Fibroblast of skin of back (primary cell): ENCODE measurements at places on chromosomes 5 and 9.
A peak's percentile ranks its signal among the peaks of the same experiment; 100 is the strongest.

DNA sequence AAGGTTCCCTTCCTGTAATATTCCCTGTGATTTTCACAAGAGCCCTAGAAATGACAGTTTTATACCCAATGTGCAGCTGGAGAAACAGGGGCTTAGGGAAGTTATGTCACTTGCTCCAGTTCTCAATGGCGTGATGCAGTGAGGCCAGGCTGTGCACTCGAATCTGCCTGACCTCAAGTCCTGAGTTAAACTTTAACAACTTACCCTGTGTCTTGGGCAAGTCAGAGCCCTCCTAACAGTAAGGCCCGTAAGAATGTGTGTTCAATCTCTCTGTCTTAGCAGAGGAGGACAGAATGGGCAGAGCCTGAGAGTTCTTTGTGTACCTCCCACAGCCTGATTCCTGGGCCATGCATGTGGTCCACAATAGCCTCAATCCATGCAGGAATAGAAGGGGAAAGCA lies 181.1 kb downstream of the TRIM32 start:
- DNase-seq = no peak

GRCh38 chr5:78543916-78544315 lies 104.7 kb downstream of the LHFPL2 start:
- no peak for DNase-seq

- peak; percentile 27 for DNase-seq
Measured at GRCh38 chr9:101445353-101446029, 9.9 kb upstream of the ALDOB start.

DNA sequence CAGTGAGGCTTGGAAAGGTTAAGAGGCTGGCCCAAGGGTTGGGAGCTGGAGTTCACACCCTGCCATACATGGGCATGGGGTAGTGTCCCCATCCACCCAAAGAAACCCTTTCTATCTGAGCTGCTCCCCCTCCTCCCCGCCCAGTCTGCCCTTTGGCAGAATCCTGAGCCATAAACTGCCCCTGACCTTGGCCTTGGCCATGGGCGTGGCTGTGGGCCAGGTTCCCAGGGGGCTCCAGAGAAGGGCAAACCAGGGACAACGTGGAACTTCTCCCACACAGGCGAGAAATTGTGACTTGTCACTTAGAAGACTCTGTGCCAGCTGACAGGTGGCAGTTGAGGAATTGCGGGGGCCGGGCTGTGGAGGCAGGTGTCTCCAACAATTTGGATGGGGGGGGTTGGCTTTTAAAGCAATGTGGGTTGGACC lies 4.8 kb downstream of the FAM78A start:
- DNase-seq = no peak

DNA sequence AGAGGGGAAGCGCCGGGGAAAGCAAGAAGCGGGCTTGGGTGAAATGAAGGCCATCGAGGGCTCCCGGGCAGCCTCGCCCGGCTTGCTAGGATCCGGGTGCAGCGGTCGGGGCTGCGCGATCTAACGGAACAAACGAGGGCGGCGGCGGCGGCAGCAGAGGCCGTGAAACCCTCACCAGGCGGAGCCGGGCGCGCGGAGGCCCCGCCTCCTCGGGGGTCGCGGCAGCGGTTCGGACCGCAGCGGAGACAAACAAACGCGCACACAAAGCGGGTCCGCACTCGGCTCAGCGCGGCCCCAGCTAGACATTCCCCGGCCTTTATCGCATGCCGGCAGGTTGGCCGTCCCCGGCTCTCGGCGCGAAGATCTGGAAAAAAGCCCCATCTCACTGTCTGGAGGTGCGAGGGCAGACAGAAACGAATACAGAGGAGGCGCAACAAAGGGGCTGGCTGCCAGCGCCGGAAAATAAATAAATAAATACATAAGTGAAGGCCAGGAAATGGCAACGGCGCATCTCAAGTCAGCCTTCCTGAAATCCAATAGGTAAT lies 10.5 kb upstream of the TRIM36 start:
- DNase-seq = peak; percentile 18

DNA sequence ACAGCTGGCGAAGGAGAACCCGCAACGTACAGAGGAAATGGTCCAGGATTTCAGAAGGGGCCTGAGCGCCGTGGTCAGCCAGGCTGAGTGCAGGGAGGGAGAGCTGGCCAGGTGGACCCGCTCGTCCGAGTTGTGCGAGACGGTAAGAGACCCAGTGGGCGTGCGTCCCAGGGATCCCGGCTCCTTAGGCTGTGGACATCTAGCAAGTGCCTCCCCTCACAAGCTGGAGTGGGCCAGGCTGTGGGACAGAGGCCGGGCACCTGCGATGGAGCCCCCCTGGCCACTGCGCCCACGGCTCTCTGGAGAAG lies 29.5 kb upstream of the LRRC14B start:
- DNase-seq = no peak

DNA sequence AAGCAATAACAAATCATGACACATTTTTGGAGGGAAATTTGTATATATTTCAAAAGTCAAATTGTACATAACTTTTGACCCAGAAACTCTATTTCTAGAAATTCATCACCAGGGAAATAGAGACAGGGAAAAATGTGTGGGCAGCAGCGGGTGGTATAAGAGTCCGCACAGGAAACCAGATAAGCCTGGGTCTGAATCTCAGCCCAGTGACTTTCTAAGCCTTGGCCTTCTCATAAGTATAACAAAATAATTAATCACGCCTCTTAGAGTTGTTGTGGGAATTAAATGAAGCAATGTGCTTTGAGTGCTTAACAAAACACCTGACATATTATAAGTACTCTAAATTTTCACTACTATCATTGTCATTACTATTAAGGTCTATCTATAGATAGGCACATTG lies 149.2 kb upstream of the DAP start:
- DNase-seq = no peak

DNA sequence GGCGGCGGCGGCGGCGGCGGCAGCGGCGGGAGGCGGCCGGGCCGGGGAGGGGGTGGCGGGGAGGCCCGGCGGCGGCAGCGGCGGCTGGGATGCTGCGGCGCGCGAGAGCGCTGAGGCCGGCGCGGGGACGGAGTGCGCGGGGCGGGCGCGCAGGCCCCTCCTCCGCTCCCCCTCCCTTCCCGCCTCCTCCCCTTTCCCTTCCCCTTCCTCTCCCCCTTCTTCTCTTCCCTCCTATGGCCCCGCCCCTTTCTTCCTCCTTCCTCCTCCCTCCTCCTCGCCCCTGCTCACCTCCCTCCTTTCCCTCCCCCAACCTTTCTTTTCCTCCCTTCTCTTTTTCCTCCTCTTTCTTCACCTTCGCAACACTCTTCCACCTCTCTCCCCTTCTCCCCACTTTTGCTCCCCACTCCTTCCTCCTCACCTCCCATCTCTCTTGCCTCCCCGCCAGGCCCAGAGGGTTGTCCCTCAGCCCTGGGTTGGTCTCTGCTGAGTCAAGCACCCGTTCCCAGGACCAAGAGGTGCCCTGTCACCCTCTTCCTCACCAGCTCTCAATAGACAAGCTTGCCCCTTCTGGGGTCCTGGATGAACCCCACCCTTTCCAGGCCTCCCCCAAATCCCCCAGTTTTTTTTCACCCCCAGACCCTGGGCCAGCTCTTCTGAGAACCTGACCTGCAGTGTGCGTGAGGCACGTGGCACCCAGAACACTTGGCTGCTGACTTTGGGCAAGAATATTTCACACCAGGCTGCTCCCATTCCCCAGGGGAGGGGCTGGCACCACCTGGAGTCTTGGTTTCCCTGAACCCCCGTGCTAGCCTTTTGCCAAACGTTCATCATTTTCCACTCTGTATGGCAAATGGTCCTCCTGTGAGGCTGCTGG lies at the start of gene SEMA4D:
Gene SEMA4D, minus strand, starts transcription at position 136 of the 874 bp plus-strand sequence. CDS start 92,657 bp downstream, outside the sequence.
- DNase-seq = peak; percentile 52

- DNase-seq = peak; percentile 42
Measured at GRCh38 chr5:135310328-135310989, 88.6 kb downstream of the MACROH2A1 start.
